ENCODE measurements at places on chromosomes 13 and 19. TPM values are rescaled to one million over a fixed set of nuclear protein-coding genes. Genes with fewer than 3 reads are reported as not detected.
A peak's percentile ranks its signal among the peaks of the same experiment; 100 is the strongest.

The IL12RB1 gene
- not detected for total RNA-seq

The CLDN10 gene
- total RNA-seq = 41.2 TPM

The KCTD15 gene
- 25.1 TPM for total RNA-seq

The ARRDC5 gene
- total RNA-seq = not detected

The NLRP4 gene
- not detected for total RNA-seq

The GIPC1 gene
- total RNA-seq = 68.3 TPM

The PTGIR gene
- total RNA-seq = not detected

The NHLRC3 gene
- 12.4 TPM for total RNA-seq

The KIR3DL1 gene
- not detected for total RNA-seq

The TMEM143 gene
- total RNA-seq = 14.7 TPM

The KLK3 gene
- not detected for total RNA-seq

The LRRC63 gene
- total RNA-seq = not detected

The LAIR1 gene
- not detected for total RNA-seq

The LIN7B gene
- 4.1 TPM for total RNA-seq

GRCh38 chr13:71906448-71906847, 39.4 kb upstream of the DACH1 start:
- H3K4me3 ChIP-seq = no peak overlapping the region
- H3K36me3 ChIP-seq = no peaks in the 10 kb centered on the region
- no peaks in the 10 kb centered on the region for H3K4me1 ChIP-seq
- H3K27me3 ChIP-seq = no peaks in the 10 kb centered on the region
- no peak for DNase-seq
- H3K27ac ChIP-seq = no peak overlapping the region

GRCh38 chr13:100788540-100788939, 113.9 kb upstream of the TMTC4 start:
- DNase-seq = no peak
- H3K4me3 ChIP-seq = no peak overlapping the region
- H3K27me3 ChIP-seq = no peaks in the 10 kb centered on the region
- no peak overlapping the region for H3K27ac ChIP-seq

- H3K27me3 ChIP-seq = no peaks in the 10 kb centered on the region
- no peaks in the 10 kb centered on the region for H3K36me3 ChIP-seq
- DNase-seq = no peak
Measured at GRCh38 chr19:2680808-2681207, 21.7 kb downstream of the GNG7 start.

DNA sequence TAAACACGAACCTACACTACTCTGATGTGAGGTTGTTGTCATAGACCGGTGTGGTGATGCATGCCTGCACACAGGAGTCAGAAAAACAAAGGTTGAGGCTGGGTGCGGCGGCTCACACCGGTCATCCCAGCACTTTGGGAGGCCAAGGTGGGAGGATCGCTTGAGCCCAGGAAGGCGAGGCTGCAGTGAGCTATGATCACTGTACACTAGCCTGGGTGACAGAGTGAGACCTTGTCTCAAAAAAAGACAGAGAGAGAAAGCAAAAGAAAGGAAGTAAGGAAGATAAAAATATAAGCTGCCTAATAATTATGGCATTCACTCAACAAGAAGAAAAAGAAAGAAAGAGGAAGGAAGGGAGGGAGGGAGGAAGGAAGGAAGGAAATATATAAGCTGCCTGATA, 9.3 kb downstream of the GP6 start:
- no peak for DNase-seq
- no peak overlapping the region for H3K27ac ChIP-seq
- H3K27me3 ChIP-seq = no peaks in the 10 kb centered on the region
- no peaks in the 10 kb centered on the region for H3K36me3 ChIP-seq

GRCh38 chr13:108283110-108283509, 13.6 kb downstream of the TNFSF13B start:
- no peaks in the 10 kb centered on the region for H3K4me1 ChIP-seq
- H3K36me3 ChIP-seq = no peaks in the 10 kb centered on the region
- no peak overlapping the region for H3K27ac ChIP-seq
- no peak for DNase-seq
- no peaks in the 10 kb centered on the region for H3K27me3 ChIP-seq

- H3K4me1 ChIP-seq = peaks cover 6% of the 10 kb centered on the region
- peak overlapping the region; percentile 69 for H3K4me3 ChIP-seq
- peak overlapping the region; percentile 68 for H3K27ac ChIP-seq
- H3K36me3 ChIP-seq = 0 out of 2 replicates have a peak, but pooled peaks cover 5% of the 10 kb centered on the region
- peak; percentile 96 for DNase-seq
Measured at GRCh38 chr19:10352764-10353671, 13.6 kb upstream of the ICAM3 start.

- no peaks in the 10 kb centered on the region for H3K36me3 ChIP-seq
- H3K27me3 ChIP-seq = no peaks in the 10 kb centered on the region
- H3K4me1 ChIP-seq = no peaks in the 10 kb centered on the region
- DNase-seq = no peak
Measured at GRCh38 chr13:42345367-42345766, 73.4 kb downstream of the AKAP11 start.

DNA sequence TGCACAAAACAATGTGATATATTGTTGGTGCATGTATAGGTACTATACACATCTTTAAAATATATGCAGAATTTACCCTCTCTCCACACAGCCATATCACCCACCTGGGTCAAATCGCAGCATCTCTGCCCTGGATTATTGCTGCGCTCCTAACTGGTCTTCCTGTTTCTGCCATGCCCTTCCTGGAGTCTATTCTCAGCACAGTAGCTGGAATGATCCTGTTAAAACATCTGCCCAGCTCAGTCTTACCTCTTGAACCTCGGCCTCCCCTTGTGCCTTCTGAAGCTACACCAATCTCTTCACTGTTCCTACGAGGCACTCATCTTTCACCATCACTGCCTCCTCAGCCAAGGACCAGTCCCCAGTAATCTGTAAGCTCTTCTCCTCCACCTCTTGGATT, 25.5 kb upstream of the TNFRSF19 start:
- no peaks in the 10 kb centered on the region for H3K36me3 ChIP-seq
- DNase-seq = no peak
- no peak overlapping the region for H3K4me3 ChIP-seq
- H3K4me1 ChIP-seq = no peaks in the 10 kb centered on the region
- H3K27me3 ChIP-seq = no peaks in the 10 kb centered on the region

GRCh38 chr19:51471527-51471926, 6.8 kb upstream of the CEACAM18 start:
- no peak overlapping the region for H3K4me3 ChIP-seq
- H3K27ac ChIP-seq = no peak overlapping the region
- no peaks in the 10 kb centered on the region for H3K27me3 ChIP-seq
- no peak for DNase-seq
- no peaks in the 10 kb centered on the region for H3K4me1 ChIP-seq
- no peaks in the 10 kb centered on the region for H3K36me3 ChIP-seq

GRCh38 chr19:13808856-13809255, 13.6 kb downstream of the ZSWIM4 start:
- no peak overlapping the region for H3K4me3 ChIP-seq
- no peak for DNase-seq
- H3K27me3 ChIP-seq = no peaks in the 10 kb centered on the region
- H3K27ac ChIP-seq = no peak overlapping the region
- no peaks in the 10 kb centered on the region for H3K4me1 ChIP-seq
- H3K36me3 ChIP-seq = peaks cover 13% of the 10 kb centered on the region

- no peaks in the 10 kb centered on the region for H3K4me1 ChIP-seq
- no peak for DNase-seq
- H3K36me3 ChIP-seq = no peaks in the 10 kb centered on the region
- H3K27ac ChIP-seq = no peak overlapping the region
Measured at GRCh38 chr19:28710278-28710677, 502.7 kb downstream of the UQCRFS1 start.

- no peak overlapping the region for H3K27ac ChIP-seq
- no peak overlapping the region for H3K4me3 ChIP-seq
- H3K36me3 ChIP-seq = no peaks in the 10 kb centered on the region
- peaks cover 11% of the 10 kb centered on the region for H3K4me1 ChIP-seq
- peaks cover 5% of the 10 kb centered on the region for H3K27me3 ChIP-seq
Measured at GRCh38 chr19:48487948-48488347, 18.8 kb downstream of the CYTH2 start.

GRCh38 chr19:51258165-51259160, 7.6 kb downstream of the SIGLECL1 start:
- no peaks in the 10 kb centered on the region for H3K27me3 ChIP-seq
- H3K4me3 ChIP-seq = no peak overlapping the region
- H3K4me1 ChIP-seq = peaks cover 5% of the 10 kb centered on the region
- no peaks in the 10 kb centered on the region for H3K36me3 ChIP-seq
- H3K27ac ChIP-seq = no peak overlapping the region

GRCh38 chr13:39670445-39670844, 15.0 kb downstream of the COG6 start:
- H3K36me3 ChIP-seq = no peaks in the 10 kb centered on the region
- DNase-seq = no peak
- H3K27me3 ChIP-seq = no peaks in the 10 kb centered on the region
- no peaks in the 10 kb centered on the region for H3K4me1 ChIP-seq
- H3K4me3 ChIP-seq = no peak overlapping the region

DNA sequence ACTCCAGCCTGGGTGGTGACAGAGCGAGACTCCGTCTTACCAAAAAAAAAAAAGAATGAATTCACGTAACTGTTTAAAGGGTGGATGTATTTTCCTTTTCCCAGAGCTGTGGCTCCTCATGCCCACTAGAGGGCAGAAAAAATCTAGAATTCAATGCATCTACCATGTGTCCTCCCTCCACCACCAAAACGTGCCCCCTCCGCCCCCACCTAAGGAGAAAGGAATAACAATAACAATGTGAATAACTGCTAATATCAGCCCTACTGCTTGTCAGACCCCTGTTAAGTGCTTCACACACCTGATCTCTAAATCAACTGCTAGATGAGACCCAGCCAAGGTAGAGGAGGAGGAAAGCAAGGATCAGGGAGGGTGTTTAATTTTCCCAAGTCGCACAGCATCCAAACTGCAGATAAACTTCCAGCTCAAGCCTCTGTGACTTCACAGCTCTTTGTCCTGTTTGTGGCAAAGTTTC, 20.2 kb upstream of the PNMA8B start:
- H3K27ac ChIP-seq = no peak overlapping the region
- H3K36me3 ChIP-seq = no peaks in the 10 kb centered on the region
- peak; percentile 49 for DNase-seq
- no peak overlapping the region for H3K4me3 ChIP-seq
- no peaks in the 10 kb centered on the region for H3K4me1 ChIP-seq
- H3K27me3 ChIP-seq = no peaks in the 10 kb centered on the region

DNA sequence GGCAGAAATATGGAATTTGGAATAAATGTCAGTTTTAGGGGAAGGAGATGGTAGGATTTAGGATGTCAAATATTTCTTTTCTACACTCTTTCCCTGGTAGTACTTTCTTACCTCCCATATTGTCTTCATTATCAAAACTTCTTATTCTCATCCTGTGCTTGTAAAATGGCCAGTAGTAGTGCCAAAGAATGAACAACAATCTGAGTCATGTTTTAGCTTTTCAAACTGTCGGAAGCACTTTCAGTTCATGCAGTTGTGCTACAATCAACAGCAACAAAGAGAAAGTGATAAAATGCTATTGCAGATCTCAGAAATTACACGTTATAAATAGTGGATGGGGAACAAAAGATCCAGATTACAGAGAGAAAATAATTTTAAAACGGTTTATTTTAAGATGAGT, 193.7 kb upstream of the RXFP2 start:
- no peaks in the 10 kb centered on the region for H3K36me3 ChIP-seq
- DNase-seq = no peak
- H3K27ac ChIP-seq = no peak overlapping the region
- H3K4me1 ChIP-seq = no peaks in the 10 kb centered on the region
- no peak overlapping the region for H3K4me3 ChIP-seq

- DNase-seq = no peak
- no peaks in the 10 kb centered on the region for H3K36me3 ChIP-seq
- H3K27me3 ChIP-seq = no peaks in the 10 kb centered on the region
- no peak overlapping the region for H3K4me3 ChIP-seq
Measured at GRCh38 chr19:3013263-3013725, 15.8 kb downstream of the TLE2 start.

DNA sequence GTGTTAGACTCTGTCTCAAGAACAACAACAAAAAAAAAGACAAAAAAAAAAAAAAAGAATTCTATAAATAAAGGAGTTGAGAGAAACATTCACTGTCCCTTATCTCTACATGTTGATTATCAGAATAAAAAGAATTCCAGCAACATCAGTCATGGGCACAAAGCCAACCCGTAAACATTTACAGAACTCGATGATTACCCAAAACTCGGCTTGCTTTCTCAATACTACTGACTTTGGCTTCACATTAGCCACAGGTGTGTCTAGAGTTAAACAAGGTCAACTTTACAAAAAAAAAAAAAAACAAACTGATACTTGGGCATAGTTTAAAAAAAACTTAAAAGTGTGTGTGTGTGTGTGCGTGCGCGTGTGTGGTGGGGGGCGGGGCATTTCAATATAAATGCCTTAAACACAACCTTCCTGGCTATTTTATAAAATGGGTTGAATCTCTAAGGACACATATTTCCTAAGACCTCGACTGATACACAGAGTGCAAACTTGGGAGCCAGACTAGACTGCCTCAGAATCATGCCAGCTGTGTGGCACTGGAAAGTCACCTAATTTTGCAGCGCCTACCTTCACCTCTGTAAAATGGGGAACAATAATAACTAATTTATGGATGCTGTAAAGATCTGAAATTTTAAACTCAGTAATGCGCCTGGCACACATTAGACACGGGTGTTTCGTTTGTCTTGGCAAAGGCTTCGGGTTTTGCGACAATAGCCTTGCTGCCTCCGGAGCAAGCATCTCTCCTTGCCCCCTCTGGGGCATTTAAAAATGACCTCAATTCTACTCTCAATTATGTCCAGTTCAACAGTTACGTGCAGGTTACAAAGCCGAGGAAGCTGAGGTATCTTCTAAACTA, 922 bp downstream of the EBPL start:
- no peaks in the 10 kb centered on the region for H3K36me3 ChIP-seq
- no peak for DNase-seq

- DNase-seq = no peak
- peaks cover 83% of the 10 kb centered on the region for H3K27me3 ChIP-seq
- H3K27ac ChIP-seq = no peak overlapping the region
- no peaks in the 10 kb centered on the region for H3K36me3 ChIP-seq
- no peak overlapping the region for H3K4me3 ChIP-seq
Measured at GRCh38 chr19:13029893-13030292, 34.6 kb downstream of the NFIX start.

DNA sequence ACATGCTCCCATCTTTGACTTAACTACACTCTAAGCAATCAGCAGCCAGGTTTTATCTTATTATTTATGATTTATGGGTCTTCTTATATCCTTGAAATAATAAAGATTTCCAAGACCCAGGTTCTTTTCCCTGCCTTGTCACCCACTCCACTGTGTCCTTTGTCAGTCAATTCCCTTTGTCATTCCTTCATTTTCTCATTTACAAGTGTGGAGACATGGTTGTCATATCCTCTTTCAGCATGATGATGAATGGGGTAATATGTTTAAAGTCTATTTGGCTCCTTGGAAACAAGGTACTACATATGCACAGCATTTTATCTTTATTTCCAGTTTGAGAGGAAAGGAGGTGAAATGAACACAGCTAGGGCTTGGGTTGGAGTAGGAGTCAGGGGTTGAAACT, 521.8 kb downstream of the LMO7 start:
- no peaks in the 10 kb centered on the region for H3K36me3 ChIP-seq
- no peak overlapping the region for H3K4me3 ChIP-seq
- DNase-seq = no peak
- H3K4me1 ChIP-seq = no peaks in the 10 kb centered on the region
- H3K27ac ChIP-seq = no peak overlapping the region

DNA sequence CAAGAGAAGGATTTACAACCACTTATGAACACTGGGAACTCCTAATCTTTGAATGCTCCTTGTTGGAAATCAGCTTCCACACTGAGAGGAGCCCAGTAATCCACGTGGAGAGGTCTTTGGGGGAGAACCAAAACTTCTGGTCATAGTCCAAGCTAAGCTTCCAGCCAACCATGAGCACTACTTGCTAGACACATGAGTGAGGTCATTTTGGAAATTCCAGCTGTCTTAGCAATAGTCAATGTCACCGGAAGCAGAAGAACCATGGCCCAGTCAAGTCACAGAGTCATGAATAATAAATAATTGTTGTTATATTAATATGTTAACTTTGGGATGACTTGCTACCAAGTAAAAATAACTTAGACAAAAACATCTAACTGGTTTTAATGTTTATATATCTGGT, 324.9 kb upstream of the SGCG start:
- no peaks in the 10 kb centered on the region for H3K36me3 ChIP-seq
- no peaks in the 10 kb centered on the region for H3K4me1 ChIP-seq
